ENCODE measurements at places on chromosomes 16 and 17.

DNA sequence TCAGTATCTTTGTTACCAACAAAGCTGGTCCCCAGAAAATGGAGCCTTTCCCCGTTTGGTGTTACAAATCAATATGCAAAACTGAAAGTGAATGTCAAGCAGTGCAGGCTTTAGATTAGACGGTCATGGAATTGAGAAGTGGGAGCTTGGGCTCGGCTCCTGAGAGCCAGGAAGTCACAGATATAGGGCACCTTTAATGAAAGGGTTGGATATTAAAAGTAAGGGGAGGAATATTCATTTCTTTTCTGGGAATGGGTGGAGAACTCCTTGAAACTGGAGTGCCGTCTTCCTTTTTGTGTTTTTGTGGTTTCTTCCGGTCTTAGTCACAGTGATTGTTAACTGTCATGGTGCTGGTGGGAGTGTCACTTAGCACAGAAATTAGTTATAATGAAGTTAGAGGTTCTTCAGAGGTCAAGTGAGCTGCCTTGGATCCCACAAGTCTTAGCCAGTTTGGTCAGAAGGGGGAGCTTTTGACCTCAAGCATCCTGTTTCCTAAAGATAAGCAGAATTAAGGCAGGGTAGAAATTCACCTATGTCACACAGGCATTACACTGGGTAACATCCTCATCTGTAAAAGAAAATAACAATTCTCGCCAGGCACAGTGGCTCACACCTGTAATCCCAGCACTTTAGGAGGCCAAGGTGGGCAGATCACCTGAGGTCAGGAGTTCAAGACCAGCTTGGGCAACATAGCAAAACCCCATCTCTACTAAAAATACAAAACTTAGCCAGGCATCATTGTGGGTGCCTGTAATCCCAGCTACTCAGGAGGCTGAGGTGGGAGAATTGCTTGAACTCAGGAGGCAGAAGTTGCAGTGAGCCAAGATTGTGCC, 9.6 kb upstream of the EIF1 start:
- DNase-seq, result peak; percentile 91

DNA sequence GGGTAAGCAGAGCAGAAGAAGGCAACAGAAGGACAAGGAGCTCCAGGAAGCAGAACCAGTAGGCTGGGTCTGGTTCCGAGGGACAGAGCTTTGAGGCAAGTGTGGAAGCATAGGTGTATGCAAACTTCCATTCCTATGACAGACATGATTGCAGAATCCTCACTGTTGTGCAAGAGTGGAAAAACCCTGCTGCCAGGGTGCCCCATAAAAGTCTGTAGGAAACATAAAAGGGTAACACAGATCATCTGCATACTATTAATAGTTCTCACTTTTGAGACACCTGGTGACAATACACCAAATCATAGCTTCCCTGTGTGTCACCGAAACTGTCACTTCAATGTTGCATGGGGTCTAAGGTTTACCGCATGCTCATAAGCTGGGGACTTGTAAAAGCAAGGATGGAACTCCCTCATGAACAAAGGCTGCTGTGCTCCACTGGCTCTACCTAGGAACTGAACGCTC, 39.7 kb downstream of the ARHGAP17 start:
- peak; percentile 58 for DNase-seq

- peak; percentile 79 for DNase-seq
These were observed 233.6 kb downstream of the SEC14L1 start for GRCh38 chr17:77374170-77374936.

DNA sequence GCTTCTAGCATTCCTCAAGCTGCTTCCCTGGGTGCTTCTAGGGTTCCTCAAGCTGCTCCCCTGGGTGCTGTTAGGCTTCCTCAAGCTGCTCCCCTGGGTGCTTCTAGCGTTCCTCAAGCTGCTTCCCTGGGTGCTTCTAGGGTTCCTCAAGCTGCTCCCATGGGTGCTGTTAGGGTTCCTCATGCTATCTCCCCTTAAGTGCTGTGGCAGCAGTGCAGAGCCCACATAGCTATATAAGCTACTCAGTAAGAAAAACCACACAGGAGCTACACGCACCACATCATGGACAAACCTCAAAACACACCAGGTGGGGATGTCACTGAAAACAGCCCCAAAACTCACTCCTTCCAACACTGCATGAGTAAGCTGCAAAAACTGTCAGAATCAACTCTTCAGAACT, 35.2 kb downstream of the ANKRD11 start:
- no peak for DNase-seq

- DNase-seq, result peak; percentile 63
These were observed 25.4 kb downstream of the DNAJA2 start for GRCh38 chr16:46947900-46948547.

GRCh38 chr16:19678804-19679203, 39.2 kb downstream of the KNOP1 start:
- no peak for DNase-seq

DNA sequence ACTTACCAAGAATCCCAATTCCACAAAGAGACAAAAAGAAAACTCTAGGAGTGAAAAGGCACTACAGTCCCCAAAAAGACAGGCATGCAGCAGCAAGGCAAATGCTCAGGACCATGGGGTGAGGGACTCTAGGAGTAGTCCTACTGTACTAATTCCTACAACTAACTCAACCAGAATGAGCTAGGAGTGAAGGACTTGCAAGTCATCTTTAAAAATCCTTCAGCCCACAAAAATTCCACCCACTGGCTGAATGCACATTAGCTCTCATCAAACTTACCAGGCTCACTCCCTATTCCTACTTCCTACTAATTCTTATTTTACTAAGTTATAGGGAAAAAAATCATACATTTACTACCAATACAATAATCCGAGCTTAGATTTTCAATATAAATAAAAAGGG, 141.7 kb upstream of the C17orf78 start:
- DNase-seq, result no peak

DNA sequence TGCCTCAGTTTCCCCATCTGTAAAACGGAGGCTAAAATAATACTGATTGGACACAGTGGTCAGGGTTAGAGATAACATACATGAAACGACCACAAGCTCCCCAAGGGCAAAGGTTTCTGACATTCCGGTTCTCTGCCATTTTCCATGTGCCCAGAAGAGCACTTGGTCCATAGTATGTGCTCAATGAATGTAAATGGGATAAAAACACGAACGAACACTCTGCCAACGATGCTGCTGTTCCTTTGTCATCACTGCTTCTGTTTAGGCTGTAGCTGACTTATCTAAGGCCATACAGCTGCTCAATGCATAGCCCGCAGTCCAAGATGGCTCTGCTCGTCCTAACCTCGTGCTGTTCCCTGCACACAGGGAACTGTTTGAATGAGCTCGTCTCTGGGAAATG, 102.0 kb downstream of the RMI2 start:
- no peak for DNase-seq

All from inflammatory macrophage (primary cell).